ENCODE measurements at places on chromosomes 1 and 21.

- no peak overlapping the region for H3K4me3 ChIP-seq
- H3K36me3 ChIP-seq: peaks cover 6% of the 10 kb centered on the region
- H3K27me3 ChIP-seq: no peaks in the 10 kb centered on the region
- peak overlapping the region; percentile 24 for H3K27ac ChIP-seq
- no peak for DNase-seq
Observed at GRCh38 chr1:43987159-43987902, 4.1 kb upstream of the CCDC24 start.

GRCh38 chr1:101198842-101199636 lies 37.8 kb upstream of the S1PR1 start:
- H3K36me3 ChIP-seq: no peaks in the 10 kb centered on the region
- H3K4me1 ChIP-seq: no peaks in the 10 kb centered on the region
- H3K4me3 ChIP-seq: no peak overlapping the region

DNA sequence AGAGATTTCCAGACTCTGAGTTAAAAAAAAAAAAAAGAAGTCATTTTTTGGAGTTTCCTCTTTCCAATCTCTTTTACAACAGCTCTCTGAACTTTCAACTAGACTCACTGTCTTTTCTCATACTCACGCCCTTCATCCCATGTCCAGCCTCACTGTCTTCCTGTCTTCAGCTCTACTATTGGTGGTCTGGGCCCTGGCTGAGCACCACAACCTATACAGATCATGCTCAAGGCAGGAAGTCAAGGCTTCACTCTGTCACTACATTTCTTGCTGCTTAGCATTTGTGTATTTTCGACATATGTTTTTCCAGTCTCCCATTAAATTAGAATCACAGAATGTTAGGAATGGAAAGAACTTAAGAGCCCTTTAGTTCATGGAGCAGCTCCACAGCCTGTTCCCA lies 106.4 kb upstream of the PPP2R5A start:
- H3K36me3 ChIP-seq: no peaks in the 10 kb centered on the region
- H3K27me3 ChIP-seq: no peaks in the 10 kb centered on the region
- no peak overlapping the region for H3K4me3 ChIP-seq

DNA sequence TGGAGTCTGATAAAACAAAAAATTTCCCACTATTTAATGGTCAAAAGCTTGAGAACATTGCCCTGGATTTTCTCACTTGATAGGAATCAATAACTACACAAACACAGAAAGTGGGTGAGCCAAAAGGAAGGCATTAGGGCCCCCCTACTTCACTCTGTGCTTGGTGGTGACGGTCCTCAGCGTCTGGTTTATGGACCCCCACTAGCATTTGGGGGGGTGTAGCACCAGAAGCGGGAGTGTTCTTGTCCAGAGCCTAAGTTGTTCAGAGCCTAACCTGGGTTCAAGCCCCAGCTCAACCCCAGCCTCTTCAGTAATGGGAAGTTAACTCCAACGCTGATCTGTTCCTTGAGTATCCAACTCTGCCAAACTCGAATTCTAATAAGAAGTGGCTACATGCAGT lies 33.1 kb downstream of the STPG1 start:
- no peaks in the 10 kb centered on the region for H3K27me3 ChIP-seq
- H3K36me3 ChIP-seq: peaks cover 5% of the 10 kb centered on the region
- DNase-seq: no peak
- no peak overlapping the region for H3K4me3 ChIP-seq
- peaks cover 4% of the 10 kb centered on the region for H3K4me1 ChIP-seq

GRCh38 chr1:235997931-235998330 lies 67.0 kb downstream of the NID1 start:
- H3K4me1 ChIP-seq: peaks cover 42% of the 10 kb centered on the region
- no peak for DNase-seq
- peaks cover 3% of the 10 kb centered on the region for H3K36me3 ChIP-seq
- peak overlapping the region; percentile 95 for H3K27ac ChIP-seq
- H3K27me3 ChIP-seq: peaks cover 3% of the 10 kb centered on the region
- H3K4me3 ChIP-seq: peak overlapping the region; percentile 17

DNA sequence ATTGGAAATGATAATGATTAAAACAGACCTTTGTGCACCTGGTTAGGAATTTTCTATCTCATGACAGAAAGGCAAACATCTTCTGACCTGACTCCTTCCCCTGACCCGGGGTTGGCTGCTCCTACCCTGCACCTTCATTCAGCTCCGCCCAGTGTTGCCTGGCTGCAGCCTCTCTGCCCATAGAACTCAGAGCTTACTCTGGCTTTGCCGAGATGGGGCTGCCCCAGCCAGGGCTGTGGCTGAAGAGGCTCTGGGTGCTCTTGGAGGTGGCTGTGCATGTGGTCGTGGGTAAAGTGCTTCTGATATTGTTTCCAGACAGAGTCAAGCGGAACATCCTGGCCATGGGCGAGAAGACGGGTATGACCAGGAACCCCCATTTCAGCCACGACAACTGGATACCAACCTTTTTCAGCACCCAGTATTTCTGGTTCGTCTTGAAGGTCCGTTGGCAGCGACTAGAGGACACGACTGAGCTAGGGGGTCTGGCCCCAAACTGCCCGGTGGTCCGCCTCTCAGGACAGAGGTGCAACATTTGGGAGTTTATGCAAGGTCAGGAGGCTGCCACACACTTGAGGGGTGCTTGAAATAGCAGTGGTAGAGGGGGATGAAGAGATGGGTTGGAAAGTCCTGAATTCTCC lies at the start of gene DIO1:
DIO1 (plus strand) TSS at position 189 of the 638 bp plus-strand sequence; CDS start at position 213, 24 bp downstream.
- H3K4me3 ChIP-seq: no peak within 1 kb of the TSS
- H3K27me3 ChIP-seq: peaks cover 7% of the 10 kb centered on the region
- no peak within 1 kb of the TSS for H3K27ac ChIP-seq
- no peak for DNase-seq

DNA sequence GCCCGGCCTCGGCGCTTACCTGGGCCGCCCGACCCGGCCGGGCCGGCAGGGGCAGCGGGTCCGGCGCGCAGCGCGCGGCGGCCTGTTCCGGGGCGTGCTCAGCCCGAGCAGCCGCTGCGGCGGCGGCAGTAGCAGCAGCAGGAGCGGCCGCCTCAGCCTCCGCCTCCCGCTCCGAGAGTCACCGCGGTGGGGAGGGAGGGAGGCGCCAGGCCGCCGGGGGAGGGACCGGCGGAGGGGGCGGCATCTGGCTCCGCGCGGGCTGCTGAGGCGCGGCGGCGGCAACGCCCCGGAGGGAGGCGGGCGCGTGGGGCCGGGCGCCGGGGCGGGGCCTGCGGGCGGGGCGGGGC lies at the start of gene CTNNBIP1:
CTNNBIP1 (minus strand) TSS at position 194 of the 347 bp plus-strand sequence. CDS start 38,205 bp downstream, outside the sequence.
- H3K36me3 ChIP-seq: peaks cover 9% of the 10 kb centered on the region
- DNase-seq: no peak
- H3K4me1 ChIP-seq: peaks cover 36% of the 10 kb centered on the region
- H3K27ac ChIP-seq: peak within 1 kb of the TSS; percentile 91
- H3K27me3 ChIP-seq: no peaks in the 10 kb centered on the region

Measured in effector memory CD8-positive, alpha-beta T cell (primary cell).